ENCODE measurements at places on chromosomes 11 and 22.

DNA sequence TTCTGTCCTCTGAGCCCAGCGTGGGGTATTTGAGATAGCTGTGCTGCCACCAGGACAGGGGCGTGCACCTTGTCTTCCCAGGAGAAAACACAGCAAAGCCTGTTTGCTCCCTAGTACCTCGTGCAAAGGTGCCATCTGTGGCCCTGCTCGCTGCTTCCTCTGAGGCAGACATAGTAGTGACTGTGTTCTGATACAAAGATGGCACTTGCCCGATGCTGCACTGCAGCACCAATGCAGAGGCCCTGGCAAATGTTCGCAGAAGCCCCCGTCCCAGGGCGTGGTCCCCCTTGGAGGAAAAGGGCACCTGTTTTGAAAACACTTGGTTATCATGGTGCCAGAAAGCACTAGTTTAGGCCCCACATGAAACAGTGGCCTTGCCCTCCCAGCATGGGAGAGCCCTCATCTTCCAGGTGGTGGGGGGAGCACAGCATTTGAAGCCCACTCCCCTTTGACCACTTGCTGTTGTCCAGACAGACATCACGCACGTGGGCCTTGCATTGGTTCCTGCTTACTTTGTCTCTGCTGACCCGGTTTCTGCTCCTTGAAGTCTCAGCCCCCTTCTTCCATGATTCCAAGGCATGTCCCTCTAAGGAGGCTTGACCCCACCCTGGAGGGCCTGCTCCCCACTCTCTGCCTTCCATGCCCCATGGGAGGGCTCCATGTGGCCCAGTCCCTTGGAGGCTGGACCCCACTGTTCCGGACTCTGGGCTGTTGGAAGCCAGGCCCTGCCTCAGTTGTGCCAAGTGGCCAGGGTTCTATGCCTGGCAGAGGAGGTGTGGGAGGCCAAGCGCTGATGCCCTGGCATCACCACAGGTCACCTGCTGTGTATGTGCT, 109.4 kb downstream of the KCNQ1OT1 start:
- no peak for DNase-seq

DNA sequence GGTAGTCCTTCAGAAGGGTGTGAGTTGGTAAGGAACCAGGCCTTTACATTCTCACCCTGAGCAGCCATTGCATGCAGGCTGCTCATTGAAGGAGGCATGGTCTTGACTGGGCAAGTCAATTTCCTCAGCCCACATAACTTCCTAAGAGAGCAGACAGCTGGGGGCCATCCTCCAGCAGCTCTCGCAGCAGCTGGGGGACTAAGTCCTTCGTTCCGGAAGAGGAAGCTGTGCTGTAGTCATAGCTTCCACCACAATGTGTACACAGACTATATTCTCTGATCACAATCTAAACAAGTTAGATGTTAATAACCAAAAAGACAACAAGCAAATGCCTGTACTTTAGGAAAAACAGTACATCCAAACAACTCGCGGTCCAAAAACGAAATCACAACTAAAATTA, 30.1 kb upstream of the MPPED1 start:
- DNase-seq: no peak

- peak; percentile 82 for DNase-seq
Observed at GRCh38 chr22:29715240-29715639, 4.6 kb upstream of the CABP7 start.

DNA sequence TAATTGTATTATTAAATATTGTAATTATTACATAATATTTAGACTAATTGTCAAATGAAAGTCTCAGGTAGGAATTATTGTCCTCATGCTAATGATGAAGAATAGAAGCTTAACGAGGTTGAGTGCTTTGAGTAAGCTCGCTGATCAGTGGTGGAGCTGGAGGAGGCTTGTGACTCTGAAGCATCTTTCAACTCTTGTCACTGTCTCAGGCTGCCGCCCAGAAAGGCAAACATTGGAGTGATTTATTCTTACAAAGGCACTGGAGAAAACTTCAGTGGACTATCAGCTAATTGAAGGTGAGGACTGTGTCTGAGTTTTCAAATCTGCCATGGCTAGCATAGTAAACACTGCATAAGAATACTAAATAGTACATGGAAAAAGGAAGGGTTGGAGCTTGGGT, 595.1 kb downstream of the NTM start:
- DNase-seq: no peak

DNA sequence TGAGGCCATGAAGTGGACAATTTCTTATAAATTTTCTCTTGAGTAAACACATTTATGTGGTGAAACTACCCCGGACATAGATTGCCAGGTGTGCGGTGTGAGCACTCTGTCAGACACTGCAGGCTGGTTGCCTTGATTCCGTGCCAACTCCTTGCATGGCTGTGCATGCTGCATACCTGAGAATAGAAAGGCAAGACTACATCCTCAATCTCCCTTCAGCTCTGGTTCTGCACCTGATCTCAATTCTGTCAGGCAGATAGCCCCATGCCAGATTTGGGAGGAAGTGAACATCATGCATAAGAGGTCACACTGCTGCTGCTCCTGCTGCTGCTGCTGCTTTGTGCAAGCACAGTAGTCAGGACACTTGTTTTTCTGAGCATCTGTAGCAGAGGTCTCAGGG, 42.5 kb upstream of the DEUP1 start:
- no peak for DNase-seq

DNA sequence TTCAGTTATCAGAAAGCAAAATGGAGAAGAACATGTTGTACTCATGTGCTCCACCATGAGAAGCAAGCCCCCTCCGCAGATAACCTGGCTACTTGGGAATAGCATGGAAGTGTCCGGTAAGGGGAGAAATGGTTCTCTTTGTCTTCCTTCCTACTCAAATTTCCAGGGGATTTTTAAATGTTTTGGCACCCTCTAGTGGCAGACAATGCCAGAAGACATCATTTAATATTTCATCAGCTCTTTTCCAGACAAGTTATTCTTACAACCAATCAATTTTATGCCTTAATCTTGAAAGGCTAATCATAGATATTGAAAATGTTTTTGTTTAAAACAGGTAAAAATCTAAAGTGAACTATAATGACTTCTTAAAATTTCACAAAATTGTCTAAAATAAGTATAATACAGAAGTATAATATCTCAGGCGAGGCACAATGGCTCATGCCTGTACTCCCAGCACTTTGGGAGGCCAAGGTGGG, 15.7 kb downstream of the CRTAM start:
- no peak for DNase-seq

DNA sequence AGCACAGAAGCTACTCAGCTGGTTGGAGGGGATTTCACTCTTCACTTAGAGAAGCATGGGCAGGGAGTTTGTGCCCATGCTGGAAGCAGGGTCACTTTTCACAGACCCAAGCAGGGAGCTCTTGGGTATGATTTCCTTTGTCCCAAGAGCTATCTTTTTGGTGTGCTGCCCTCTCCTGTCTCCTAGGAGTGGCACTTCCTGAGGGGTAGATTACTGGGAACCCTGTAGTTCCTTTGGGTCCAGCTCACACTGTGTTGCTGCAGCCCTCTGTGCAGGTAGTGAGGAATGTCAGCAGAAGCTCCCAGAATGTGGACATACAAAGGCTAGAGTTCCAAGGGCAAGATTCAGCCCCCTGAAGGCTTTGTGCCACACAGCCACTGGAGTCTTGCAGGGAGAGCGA, 537.1 kb upstream of the ANO3 start:
- no peak for DNase-seq

- no peak for DNase-seq
Observed at GRCh38 chr11:129593098-129593497, 217.4 kb downstream of the BARX2 start.

GRCh38 chr11:10693509-10694081, at the start of gene IRAG1:
Gene IRAG1, minus strand, starts transcription at chr11:10693755. Its CDS starts 153 bp downstream, at chr11:10693602.
- DNase-seq: peak; percentile 85

- DNase-seq: no peak
Observed at GRCh38 chr11:34268906-34269430, 88.8 kb downstream of the ABTB2 start.

GRCh38 chr22:44314425-44315067, 1.8 kb upstream of the SHISAL1 start:
- DNase-seq: no peak

DNA sequence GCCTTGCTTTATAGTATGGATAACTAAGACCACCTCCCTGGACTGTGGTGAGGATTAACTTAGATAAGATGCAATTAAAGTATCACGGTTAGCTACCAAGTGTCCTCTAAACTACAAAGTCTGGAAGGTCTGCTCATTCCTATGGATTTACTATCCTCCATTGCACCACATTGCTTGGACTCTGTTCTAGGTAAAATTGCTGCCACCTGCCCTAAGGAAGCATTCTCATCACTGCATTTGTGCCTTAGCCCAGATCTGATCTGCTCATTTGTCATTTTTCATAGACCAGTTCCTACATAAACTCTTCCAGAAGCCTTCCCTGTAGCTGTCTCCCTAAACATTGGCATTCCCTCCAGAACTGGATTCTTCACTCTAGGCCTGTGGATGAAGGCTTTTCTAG, 380.0 kb downstream of the INSC start:
- no peak for DNase-seq

DNA sequence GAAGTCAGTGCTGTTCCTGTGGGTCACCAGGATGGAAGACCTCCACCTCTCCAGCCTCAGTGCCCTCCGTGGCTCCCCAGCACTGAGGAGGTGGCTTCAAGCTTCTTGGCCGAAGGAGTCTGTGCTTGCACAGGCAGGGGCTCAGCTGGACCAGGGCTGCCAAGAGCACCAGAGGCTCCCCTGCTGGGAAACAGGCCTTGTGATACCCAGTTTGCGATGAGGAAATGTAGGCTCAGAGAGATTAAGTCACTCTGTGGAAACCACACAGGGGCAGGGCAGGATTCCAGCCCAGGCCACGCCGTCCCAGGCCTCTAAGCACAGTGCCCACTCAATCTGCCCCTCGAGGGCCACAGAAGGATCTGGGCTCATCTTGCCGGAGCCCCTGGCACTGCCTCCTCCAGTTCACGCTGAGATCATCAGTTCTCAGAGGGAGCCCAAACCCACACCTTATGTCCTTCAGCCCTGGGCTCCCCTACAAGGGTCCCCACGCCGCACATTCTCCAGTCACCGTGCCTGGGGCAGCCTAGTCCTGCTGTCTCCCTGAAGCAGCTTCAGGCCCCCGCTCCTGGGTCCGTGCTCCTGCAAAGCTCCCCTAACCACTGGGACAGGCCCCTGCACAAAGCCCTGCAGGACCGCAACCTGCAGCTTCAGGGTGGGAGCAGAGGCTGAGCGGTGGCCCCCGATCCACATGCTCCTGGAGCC, 21.6 kb downstream of the ANO1 start:
- no peak for DNase-seq

GRCh38 chr11:34758262-34758661, 137.4 kb downstream of the EHF start:
- DNase-seq: no peak

- DNase-seq: no peak
Observed at GRCh38 chr22:48635816-48636215, 1191.9 kb downstream of the BRD1 start.

- no peak for DNase-seq
Observed at GRCh38 chr22:23399367-23400285, 180.5 kb downstream of the IGLL1 start.

DNA sequence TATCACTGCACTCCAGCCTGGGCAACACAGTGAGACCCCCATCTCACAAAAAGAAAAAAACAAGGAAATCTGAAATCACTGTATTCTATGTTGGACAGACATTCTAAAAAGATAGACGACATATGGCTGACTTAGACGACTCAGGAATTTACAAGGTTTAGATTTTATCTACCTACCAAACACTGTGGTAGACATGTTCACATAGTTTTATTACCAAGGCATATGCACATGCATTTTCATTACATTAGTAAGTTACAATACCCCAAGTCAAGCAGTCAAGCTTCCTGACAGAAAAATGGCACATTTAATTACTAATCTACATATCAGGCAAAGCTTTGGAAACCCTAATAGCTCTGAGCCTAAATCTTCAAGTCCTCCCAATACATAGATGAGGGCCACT, 262.2 kb downstream of the TTC28 start:
- no peak for DNase-seq

DNA sequence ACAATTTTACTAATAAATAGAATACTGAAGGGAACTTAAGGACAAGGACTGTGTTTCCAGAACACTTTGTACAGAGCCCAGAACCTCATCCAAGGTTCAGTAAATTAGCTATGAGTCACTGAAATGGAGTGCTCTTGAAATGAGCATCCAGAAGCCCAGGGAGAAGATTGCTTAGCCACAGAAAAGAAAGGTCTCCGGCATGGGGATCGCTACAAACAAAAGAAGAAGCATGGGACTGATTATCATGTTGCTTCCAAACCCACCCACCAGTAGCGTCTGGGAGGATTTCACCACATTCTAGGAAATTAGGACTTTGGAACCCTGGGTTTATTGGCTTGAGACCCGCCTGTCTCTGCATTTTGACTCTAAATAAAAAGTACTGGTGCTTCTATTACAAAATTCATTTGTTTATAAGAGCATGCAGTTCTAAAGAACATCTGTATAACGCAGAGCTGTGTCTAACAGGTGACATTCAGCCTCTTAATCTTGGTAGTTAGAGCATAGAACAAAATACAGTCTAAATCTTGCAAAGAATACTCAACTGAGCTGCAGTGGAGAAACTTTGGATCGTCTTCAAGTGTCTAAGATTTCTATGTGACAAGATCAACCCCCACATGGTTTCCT, 35.9 kb upstream of the SESN3 start:
- DNase-seq: no peak

DNA sequence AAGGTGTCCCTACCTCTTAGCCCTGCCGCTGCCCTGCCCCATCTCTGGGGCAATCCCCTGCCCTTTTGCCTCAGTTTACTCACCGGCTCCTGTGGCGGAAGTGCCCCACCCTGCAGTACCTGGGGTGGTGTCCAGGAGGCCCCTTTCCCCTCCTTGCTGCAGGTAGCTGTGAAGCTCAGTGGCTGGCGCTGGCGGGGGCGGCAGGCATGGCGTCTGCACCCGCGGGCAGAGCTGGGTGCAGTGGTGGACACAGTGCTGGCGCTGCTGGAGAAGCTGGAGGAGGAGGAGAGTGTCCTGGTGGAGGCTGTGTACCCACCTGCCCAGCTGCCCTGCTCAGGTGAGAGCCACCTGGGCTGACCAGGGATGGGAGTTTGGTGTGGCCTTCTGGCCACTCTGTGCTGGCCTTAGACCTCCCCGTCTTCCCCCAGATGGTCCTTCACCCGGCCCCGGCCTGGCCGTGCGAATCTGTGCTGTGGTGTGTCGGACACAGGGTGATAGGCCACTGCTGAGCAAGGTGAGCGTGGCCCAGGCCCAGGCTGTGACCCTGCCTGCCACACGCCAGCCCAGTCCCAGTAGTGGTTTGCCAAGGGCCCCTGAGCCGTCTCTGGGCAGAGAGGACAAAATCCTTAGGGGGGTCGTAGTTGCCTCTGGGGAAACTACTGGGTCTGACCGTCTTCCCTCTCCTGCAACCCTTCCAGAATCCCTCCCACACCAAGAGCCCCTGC, 4.0 kb downstream of the CARNS1 start:
- no peak for DNase-seq

- no peak for DNase-seq
Observed at GRCh38 chr11:83759148-83759547, 473.0 kb upstream of the CCDC90B start.

DNA sequence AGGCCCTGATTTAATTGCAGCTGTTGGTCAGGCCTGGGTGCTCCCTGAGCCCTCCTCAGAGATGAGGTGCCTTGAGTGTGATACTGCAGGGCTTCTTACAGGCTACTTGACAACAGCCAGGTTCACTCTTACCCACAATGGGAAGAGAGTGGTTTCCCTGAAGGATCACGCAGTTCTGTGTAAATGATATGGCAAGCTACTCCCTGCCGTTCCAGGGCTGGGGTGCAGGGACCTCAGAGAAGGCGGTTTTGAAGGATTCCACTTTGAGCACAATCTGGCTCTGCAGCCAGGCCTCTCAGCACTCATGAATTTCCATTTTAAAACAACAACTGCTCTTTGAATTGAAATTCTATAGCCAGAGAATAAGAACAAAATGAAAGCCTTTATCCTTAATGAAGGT, 92.9 kb downstream of the SLC17A6 start:
- DNase-seq: no peak
